ENCODE measurements at places on chromosomes 5 and 9.

DNA sequence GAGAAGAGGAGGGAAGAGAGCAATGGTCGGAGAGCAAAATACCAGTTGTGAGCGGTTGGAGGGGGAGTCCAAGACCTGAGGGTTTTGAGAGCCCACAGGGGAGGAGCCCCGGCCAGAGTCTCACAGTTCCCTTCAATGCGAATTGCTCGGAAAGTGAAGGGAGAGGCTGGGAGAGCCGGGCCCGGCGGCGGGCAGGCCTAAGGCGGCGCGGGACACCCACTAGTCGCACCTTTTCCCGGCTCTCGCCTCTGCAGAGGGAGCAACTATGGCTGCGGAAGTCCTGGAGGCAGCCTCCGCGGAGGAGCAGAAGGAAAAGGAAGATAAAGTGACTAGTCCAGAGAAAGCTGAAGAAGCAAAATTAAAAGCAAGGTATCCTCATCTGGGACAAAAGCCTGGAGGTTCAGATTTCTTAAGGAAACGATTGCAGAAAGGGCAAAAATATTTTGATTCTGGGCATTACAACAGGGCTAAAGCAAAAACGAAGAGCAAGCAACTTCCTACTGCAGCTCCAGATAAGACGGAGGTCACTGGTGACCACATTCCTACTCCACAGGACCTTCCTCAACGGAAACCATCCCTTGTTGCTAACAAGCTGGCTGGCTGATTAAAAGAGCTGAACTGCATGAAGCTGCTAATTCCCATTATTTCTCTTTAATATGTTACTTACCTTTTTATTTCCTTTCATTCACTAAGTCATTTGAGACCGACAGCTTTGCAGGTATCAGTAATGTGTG lies 6.5 kb upstream of the BTNL3 start:
- no peak for DNase-seq

DNA sequence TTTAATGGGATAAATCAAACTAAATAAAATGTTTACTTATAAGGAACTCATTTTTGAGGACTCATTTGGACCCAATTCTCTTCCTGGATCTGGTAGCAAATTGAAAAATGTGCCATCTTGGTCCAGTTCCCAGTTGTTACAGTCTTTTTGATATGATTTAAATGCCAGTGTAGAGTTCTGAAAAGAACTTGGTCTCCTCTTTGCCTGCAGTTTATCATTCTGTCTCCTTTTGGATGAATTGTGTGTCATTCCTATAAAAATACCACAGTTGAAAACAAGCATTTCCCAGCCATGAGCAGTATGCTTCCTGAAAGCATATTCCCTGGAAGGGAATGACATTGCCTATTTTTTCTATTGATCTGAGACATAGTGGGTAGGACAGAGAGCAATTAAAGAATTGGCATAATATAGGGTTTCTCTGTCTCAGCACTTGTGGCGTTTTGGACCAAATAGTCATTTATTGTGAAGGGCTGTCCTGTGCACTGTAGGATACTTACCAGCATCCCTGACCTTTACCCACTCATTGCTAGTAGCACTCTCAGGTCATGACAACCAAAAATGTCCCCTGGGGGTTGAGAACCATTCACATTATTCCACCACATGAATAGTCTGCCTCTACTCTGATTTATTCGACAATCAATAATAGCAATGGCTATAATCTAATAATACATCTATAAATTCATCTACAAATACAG lies 181.8 kb downstream of the NXNL2 start:
- DNase-seq, result peak; percentile 8

- DNase-seq, result no peak
These were observed 464.2 kb downstream of the SPOCK1 start for GRCh38 chr5:137034764-137035479.

GRCh38 chr5:69491838-69492390 lies 676 bp upstream of the OCLN start:
- no peak for DNase-seq

- DNase-seq, result no peak
These were observed 158.9 kb downstream of the MAPKAP1 start for GRCh38 chr9:125548141-125548540.

GRCh38 chr9:14277761-14278160 lies 36.2 kb downstream of the NFIB start:
- DNase-seq, result no peak

DNA sequence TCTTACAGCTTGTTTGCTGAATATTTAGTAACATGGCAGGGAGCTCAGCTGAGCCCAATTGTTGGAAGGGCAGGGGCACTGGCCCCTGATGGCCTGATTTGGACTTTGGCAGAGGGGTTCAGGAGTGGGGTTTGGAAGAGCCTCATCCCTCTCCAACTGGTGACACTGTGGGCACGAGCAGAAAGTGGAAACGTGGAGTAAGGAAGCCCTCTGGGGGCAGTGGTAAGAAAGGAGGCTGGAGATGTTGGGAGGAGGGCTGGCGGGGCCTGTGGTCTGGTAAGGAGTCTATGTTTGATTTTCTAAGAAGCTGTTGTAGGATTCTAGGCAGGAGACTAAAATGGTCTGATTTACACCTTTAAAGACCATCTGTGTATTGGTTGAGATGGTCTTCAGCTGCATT lies 208.9 kb downstream of the HSPA4 start:
- no peak for DNase-seq

- no peak for DNase-seq
These were observed 6.1 kb upstream of the RASGEF1C start for GRCh38 chr5:180214870-180215770.

GRCh38 chr9:91884696-91885687 lies 65.0 kb downstream of the ROR2 start:
- DNase-seq, result peak; percentile 31

DNA sequence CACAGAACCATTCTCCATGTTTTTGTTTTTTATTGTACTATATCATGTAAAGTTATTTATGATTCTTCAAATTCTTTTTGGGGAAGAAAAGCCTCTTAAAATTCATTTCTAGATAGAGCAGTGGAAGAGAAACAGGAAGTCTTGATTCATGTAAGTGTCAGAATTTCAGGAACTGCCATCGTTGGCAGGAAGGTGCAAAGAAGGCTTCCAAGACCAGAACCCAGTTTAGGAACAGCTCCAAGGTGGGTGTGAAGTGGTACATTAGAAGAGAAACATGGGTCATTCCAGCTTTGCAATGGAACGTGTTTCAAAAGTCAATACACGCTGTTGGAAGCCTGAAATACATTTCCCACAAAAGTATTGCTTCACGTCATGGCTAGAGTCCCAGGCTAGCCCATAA lies 14.8 kb downstream of the SAXO1 start:
- DNase-seq, result peak; percentile 76

DNA sequence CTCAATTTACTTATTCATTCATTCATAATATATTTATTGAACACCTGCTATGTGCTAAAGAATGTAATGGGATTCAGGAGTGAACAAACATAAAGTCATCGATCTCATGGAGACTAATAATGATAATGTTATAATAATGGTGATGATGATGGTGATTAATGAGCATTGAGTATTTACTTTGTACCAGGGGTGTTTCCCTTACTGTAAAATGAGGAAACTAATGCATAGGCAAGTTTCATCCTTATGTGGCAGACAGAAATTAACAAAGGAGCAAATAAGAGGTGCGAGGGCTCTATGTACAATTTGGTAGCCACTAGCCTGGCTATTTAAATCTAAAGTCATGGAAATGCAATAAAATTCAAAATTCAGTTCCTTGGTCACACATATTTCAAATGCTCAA lies 11.1 kb upstream of the LCP2 start:
- no peak for DNase-seq

DNA sequence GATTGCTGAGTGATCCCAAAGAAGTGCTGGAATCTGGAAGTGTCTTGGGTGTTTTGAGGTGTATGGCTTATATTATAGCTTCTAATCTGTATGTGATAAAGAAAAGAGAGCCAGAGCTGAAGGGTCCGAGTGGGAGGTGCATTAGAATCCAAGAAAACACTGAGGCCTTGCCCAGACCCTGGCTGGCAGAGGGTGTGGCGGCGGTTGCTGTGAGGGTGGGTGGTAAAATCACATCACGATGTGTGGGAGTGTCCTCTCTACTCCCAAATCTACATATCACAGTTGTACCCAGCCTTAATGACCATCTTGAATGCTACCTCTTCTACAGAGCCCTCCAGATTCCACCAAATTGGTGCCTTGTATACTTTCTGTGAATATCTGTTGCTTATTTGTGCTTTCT lies 28.9 kb downstream of the ACTBL2 start:
- no peak for DNase-seq

DNA sequence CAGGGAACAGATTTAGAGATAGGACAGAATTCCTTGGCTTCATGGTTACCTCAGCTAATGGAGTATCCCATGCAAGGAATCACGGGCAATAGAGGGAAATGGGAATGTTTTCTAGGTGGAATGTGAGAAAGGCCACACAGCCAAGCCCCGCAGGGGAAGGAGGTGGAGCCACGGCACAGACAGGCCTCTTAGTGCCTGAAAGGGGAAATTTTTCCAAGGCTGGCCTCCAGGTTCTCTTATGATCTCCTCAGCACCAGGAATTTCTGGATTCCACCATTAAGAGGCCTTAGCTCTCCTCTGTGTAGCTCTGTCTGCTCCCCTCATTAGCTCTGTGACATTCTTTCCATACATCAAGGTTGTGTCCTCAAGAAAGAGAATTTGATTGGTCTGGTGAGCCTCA lies 124.7 kb downstream of the GALNT10 start:
- DNase-seq, result no peak

DNA sequence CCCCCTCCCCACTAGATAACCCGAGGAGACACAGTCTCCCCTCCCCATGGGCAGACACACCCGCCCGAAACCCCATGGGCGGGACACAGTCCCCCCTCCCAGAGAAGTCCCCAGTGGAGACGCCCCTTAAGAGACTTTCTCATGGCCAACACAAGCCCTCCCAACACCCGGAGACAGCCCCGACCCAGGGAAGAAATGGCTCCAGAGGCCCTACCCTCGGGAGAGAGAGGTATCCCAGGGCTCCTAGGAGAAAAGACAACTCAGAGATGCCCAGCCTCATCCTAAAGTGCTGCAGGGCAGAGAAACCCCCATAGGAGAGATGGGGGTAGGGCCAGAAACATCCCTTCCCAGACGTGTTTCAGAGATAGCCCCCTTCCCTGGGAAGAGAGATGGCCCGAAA lies 27.4 kb downstream of the PCDH1 start:
- DNase-seq, result no peak

DNA sequence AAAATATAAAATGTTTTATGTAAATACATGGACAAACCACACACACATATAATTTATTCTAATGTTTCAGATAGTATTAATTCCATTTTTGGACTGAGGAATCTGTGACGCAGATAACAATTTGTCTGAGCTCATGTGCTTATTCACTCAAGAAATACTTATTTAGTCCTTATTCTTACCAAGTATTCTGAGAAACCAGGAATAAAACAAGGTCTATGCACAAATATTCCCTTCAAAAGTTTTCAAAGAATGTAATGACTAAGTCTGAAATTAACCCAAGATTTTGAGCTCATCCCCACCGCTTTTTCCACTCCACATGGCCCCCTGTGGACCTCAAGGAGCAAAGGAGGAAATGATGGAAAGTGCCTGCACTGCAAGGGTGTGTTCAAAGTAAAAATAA lies 1022.3 kb downstream of the EFNA5 start:
- DNase-seq, result no peak

DNA sequence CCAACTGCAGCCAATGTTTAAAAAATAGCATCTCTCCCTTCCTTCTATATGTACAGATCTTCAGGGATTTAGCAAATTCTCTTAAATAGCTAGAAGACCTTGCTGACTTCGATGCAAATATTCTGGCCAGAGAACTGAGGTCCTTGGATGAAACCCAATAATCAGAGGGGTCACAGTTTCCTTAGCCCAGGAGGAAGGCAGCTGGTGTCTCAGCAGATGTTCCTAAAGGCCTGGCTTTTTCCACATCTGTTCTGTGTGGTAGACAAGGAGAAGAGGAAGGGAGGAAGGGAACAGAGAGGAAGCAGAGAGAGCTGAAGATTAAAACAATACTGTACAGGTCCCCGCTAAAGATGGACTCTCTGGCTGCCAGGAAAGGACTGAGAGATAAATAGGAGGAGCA lies 33.1 kb downstream of the BOD1 start:
- DNase-seq, result no peak

DNA sequence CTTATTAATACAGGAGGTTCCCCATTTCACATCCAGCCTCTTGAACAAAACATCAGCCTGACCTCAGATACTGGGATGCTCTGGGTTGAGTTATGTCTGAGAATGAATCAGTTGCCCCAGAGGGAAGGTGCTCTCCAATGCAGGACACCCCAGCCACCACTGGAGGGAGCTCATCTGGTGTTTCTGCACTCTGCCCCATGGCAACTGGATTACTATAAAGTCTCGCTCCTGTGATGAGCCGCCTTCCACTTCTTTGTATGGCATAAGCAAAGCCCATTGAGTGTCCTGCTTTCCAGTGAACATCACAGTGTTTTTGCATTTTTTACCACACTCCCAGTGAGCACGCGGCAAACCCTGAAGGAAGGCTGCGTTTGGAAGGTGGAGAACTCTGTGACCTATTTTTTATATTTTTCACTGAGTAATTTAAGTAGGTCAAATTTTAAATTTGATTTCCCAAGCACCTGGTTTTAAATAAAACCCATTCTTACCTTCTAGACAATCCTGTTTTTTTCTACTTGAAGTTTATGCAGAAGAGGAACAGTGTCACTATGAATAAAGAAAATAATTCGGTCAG lies 176.9 kb upstream of the WWC1 start:
- peak; percentile 54 for DNase-seq

DNA sequence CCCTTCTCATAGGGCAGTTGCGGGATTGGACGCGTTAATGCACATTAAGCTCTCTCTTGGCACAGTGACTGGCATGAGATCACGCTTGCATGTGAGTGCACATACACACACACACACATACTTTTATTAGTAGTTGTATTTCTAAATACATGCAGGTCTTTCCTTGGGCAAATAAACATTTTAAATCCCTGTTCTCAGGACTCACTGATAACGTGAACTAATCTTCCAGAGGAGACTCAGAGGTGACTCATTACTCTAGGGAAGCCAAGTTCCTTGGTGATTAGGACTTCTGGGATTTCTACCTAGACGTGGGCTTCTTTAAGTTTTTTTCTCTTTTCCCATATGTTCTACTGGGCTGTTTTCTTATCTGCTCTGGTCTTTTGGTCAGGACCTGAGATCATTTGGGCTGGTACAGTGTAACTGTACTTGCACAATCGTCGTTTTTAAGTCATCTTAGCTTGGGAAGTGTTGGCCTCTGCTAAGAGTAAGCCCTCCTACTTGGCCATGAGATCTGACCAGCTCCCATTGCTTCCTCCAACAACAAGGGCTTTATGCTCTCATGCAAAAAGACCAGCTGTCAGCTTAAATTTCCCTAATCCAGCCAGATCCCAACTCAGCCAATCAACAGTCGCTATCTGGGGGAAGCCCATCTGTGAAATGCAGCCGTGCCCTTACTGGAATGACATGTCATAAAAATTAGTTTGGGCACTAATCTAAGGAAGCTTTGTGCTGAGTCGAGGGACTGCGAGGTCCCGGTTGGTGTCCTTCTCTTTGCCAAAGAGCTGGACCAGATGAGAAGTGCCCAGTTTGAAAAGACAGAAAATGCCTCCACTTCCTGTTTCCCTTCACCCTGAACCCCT lies 176.4 kb upstream of the ANKRD55 start:
- peak; percentile 42 for DNase-seq

Measured in AG10803 (cell line).